ENCODE measurements at places on chromosomes 1 and 21.

- no peak for DNase-seq
These were observed 9.3 kb upstream of the KLHDC8A start for GRCh38 chr1:205365945-205366463.

GRCh38 chr1:200038981-200039848, 11.7 kb downstream of the NR5A2 start:
- peak; percentile 18 for DNase-seq

GRCh38 chr21:32021319-32021994, 148.6 kb downstream of the HUNK start:
- DNase-seq, result no peak

GRCh38 chr21:32508558-32508957, 76.8 kb downstream of the TCP10L start:
- DNase-seq, result no peak

DNA sequence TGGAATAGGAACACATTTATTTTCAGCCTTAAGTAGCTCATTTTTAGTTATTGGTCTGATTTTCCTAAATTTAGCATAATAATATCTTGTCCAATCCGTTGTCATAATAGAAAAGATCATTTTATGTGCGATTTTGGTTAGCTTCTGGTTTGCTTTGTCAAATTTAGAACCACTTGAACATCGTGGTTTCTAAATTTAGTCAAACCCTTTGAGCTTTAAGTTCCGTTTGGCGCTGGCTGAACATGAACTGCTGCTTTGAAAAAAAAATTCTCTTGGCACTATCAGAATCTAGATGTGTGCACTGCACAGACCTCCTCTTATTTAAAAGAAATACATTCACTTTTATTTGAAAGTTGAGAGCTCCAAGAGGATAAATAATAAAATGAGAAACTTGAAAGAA, 370.6 kb downstream of the PTPRC start:
- DNase-seq, result no peak

Measured in NCI-H82 (cell line).